ENCODE measurements at places on chromosomes 3 and 15.

GRCh38 chr15:27669641-27670040 is 429.5 kb downstream of the OCA2 start:
- DNase-seq, result no peak

DNA sequence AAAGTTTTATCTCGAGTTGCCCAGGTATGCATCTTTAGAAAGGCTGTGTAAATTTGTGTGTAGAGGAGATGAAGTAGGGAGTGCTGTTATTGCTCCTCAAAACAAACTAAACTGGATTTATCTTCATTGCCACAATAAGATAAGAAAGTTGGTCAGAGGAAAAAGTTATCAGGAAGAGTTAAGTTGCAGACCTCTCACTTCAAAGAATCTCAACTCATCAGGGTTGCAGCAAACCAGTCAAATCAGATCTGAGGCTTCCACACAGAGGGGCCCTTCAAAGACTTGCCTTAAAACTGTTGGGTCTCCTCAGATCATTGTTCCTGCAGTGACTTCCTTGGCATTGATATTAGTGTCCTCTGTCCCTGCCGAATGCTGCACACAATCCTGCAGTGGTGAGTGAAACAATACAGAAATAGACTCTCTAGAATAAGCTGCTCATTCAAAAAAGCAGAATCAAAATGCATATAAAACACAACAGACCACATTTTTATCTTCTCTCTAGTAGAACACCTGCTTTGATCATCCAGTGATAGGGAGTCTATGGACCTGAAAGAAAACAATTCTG is 191.2 kb upstream of the CBLB start:
- peak; percentile 75 for DNase-seq

GRCh38 chr3:3998140-3998922 is 199.1 kb downstream of the LRRN1 start:
- DNase-seq, result peak; percentile 91

DNA sequence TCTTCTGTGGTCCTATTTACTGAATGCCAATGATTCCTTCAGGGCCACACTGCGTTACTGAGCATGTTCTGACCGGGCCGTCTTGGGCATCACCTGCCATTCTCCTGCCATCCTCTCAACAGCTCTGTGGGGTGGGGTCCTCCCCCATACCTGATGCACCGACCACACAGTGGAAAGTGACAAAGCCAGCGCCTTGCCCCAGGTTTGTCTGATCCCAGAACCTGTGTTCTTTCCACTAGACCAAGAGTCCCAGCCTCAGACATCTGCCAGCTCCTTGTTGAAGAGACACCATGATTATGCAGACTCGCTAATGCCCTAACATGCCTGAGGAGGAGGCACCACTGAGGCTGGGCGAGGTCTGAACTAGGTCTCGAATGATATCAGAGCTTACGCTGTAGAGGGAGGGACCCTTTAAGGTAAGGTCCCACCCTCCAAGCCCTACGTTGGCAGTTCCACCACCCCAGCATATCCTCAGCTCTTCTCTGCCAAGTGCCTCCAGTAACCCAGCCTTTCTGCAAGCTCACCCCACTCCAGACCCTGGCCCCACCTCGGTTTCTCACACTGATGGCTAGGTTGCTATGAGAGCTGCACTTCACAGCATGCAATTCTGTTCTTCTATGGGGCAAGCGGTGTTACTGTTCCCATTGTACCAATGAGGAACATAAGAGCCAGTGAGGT is 29.8 kb upstream of the PLXNA1 start:
- no peak for DNase-seq

DNA sequence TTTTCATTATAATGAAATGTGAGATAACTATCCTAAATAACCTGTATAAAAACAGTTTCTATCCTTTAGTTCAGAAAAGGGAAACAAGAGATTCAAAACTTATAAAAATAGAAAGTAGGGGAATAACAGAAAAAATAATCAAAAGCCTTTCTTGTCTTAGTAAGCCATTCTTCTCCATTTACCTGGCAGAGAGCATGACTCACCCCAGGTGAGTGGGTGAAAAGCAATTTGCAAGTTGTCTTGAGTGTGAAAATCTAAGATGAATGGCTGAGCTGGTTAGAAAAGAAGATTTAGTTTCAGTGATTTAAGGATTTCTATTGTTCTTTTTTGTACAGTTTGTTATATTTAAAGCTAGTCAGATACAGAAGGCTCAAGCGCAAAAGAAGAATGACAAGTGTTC is 702.0 kb downstream of the GRM7 start:
- DNase-seq, result no peak

Data from OCI-M1 (cell line).